ENCODE measurements at places on chromosomes 13 and 19. TPM values are rescaled to one million over a fixed set of nuclear protein-coding genes. Genes with fewer than 3 reads are reported as not detected.

BRSK1 gene
- 5.2 TPM for total RNA-seq

TMPRSS9 gene
- not detected for total RNA-seq

ZNF563 gene
- total RNA-seq: 4.1 TPM

GPC6 gene
- 76.8 TPM for total RNA-seq

PET100 gene
- total RNA-seq: 7.3 TPM

CEBPA gene
- 0.15 TPM for total RNA-seq

PPP1R13L gene
- 2.2 TPM for total RNA-seq

CHERP gene
- total RNA-seq: 9.4 TPM

PSG6 gene
- total RNA-seq: 1.0 TPM

NCR1 gene
- not detected for total RNA-seq
